Stimulated activated naive CD4-positive, alpha-beta T cell treated with Interleukin-2 at 50 U/mL for 16 hours (primary cell): ENCODE measurements at places on chromosomes 2 and 18.

DNA sequence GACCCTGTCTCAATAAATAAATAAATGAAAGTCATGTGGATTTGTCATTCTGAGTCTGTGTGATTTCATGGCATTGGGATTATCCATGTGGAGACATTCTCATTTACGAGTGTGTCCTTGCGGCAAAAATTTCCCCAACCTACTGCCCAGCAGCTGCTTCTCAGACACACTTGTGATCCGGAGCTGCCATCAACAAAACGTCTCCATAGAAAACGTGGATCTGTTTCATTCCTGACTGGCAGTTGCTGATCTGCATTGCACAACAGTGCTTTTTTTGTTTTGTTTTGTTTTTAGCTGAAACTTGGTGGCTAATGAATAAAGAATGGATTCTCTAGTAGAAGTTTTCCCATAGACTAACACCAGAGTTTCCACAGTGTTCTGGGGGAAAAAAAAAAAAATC lies 74.7 kb downstream of the TGIF1 start:
- no peak for DNase-seq

- no peak for DNase-seq
Observed at GRCh38 chr18:63312019-63312409, 7.6 kb downstream of the BCL2 start.

DNA sequence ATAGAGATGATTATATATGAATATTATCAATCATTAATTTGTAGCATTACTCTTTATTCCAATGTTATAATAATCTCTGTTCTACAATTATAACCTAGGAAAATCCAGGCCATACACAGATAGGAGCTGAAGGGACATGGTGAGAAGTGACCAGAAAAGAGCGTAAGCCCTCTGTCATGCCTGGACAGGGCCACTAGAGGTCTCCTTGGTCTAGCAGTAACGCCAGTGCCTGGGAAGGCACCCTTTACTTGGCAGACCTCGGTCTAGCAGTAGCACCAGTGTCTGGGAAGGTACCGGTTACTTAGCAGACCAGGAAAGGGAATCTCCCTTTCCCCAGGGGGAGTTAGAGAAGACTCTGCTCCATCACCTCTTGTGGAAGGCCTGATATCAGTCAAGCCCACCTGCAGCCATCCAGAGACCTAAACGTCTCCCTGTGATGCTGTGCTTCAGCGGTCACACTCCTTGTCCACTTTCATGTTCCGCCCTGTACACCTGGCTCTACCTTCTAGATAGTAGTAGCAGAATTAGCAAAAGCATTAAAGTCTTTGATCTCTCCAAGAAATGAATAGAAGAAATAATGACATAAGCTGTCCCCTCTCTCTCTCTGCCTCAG lies 447.5 kb upstream of the FSIP2 start:
- DNase-seq: no peak

GRCh38 chr2:120223034-120223912 lies at the start of gene TMEM185B:
Gene TMEM185B, minus strand, starts transcription at chr2:120223400. Its CDS starts 424 bp downstream, at chr2:120222976.
- DNase-seq: peak; percentile 84

- DNase-seq: no peak
Observed at GRCh38 chr2:5187283-5187682, 504.9 kb upstream of the SOX11 start.

- DNase-seq: no peak
Observed at GRCh38 chr2:41735006-41735405, 312.8 kb upstream of the PKDCC start.

- DNase-seq: no peak
Observed at GRCh38 chr18:22167091-22167470, 2.3 kb upstream of the GATA6 start.

GRCh38 chr2:206452750-206453149 lies 9.4 kb downstream of the ADAM23 start:
- DNase-seq: no peak

GRCh38 chr2:19331450-19331849 lies 27.0 kb downstream of the OSR1 start:
- DNase-seq: no peak

- no peak for DNase-seq
Observed at GRCh38 chr18:14912967-14913366, 165.0 kb downstream of the ANKRD30B start.
